ENCODE measurements at places on chromosomes 3 and 15. TPM values are rescaled to one million over a fixed set of nuclear protein-coding genes. Genes with fewer than 3 reads are reported as not detected.

The ERICH6 gene
- not detected for total RNA-seq

The SLC25A36 gene
- 36.1 TPM for total RNA-seq

The RAB11A gene
- 147 TPM for total RNA-seq

The CA12 gene
- not detected for total RNA-seq

The ATG7 gene
- total RNA-seq: 41.9 TPM

The FRMD5 gene
- 0.25 TPM for total RNA-seq

The GUCA1C gene
- total RNA-seq: not detected

The TLR9 gene
- total RNA-seq: not detected

All from T-helper 2 cell treated with Interferon-gamma antibody and Interleukin-4, amounts not matched to agents 100 ng/mL and 5 ng/mL, for 36 hours (primary cell).